Activated CD4-positive, alpha-beta T cell treated with anti-CD3 and anti-CD28 coated beads for 24 hours (primary cell): ENCODE measurements at places on chromosomes 2 and 18.

DNA sequence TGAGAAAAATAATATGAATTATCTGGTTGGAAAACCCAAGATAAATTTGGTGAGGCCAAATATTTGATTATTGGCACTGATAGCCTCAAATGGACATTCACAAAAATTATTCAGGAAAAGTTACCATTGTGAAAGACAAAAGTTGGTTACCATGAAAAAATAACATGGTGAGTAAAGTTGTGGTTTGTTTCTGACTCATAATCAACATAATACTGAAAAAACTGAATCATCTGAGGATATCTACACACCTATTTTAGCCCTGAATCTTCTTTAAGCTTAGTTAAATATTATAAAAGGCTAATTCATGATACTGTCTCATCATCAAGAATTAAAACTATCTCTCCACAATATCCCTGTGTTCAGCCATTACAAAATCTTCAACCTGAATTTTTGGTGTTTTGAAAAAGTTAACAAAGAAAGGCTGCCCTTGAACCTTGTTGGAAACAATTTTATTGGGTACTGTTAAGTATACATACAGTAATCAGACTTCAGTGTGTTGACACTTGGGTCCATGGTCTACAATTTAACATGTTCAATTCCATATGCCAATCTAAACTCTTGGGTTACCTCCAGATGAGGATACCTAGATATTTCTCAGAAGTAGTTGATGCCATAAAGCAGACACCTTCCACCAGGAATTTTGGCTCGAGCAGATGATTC, 607.5 kb upstream of the SLC39A10 start:
- no peak for DNase-seq

- no peak for DNase-seq
These were observed 123.5 kb downstream of the TANC1 start for GRCh38 chr2:159091976-159092375.

DNA sequence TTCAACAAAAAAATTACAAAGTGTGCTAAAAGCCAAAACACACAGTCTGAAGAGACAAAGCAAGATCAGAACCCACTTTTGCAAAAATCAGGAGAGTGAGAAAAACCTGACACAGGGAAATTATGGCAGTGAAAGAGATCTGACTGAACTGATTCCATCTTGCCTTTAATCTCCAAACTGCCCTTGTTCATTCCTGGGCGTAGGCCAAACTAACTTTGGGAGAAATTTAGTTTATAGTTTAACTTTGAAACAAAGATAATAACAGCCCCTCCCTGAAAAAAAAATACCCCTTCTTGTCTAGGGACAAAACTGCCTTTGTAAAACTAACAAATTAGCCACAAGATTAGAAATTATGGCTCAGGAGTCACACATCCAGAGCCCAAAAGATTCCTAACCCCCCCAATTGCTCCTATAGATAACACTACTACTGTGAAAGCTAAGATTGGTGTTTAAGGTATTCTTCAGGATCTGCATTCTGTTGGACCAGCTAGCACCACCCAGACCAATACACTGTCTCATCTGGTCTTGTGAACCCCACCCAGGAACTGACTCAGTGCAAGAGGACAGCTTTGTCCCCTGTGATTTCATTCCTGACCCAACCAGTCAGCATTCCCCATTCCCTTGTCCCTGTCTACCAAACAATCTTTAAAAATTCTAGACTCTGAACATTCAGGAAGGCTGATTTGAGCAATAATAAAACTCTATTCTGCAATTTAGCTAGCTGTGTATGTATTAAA, 226.1 kb upstream of the SH3BP4 start:
- DNase-seq, result no peak

DNA sequence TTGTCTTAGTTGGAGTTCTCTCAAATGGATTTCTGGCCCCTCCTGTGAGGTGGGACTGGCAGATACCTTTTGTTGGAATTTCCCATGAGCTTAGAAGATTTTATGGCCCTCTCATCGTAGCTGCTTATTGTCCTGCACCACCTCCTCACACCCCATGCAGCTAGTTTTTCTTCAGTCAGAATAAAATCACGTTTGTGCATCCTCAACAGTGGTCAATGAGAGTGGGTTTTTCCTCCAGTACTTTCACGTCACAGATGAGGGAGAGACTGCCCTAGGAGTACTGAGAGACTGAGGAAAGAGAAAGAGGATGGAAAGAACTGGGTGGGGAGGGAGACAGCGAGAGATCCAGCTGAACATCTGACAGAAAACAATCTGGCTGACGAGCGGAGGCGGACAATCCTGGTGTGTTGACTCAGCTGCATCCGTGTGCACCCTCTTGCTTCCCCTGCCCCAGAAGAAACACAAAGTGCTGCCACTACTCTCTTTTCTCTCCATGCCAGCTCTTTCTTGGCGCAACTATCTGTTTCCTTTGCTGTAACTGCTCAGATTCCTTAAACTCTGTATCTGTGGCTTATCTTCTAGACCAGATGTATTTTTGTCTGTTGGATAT, 7.4 kb downstream of the RAPGEF4 start:
- DNase-seq, result no peak

DNA sequence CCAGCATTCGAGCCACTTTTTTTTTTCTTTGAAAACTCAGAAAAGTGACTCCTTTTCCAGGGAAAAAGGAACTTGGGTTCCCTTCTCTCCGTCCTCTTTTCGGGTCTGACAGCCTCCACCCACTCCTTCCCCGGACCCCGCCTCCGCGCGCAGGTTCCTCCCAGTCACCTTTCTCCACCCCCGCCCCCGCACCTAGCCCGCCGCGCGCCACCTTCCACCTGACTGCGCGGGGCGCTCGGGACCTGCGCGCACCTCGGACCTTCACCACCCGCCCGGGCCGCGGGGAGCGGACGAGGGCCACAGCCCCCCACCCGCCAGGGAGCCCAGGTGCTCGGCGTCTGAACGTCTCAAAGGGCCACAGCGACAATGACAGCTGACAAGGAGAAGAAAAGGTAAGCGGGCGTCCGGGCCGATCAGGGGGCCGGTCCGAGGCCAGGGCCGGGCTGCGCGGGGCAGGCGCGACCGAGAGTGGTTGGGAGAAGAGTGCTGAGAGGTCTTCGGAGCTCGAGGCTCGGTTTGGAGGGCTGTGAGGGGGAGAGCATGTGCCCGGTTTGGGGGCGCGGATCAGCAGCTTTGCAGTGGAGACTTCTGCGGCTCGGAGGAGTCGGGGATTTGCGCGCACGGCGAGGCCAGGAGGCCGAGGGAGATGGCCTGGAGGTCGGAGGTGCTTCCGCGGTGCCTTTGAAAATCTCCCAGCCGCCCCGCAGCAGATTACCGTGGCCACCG, 502 bp downstream of the EPAS1 start:
- DNase-seq, result peak; percentile 46

DNA sequence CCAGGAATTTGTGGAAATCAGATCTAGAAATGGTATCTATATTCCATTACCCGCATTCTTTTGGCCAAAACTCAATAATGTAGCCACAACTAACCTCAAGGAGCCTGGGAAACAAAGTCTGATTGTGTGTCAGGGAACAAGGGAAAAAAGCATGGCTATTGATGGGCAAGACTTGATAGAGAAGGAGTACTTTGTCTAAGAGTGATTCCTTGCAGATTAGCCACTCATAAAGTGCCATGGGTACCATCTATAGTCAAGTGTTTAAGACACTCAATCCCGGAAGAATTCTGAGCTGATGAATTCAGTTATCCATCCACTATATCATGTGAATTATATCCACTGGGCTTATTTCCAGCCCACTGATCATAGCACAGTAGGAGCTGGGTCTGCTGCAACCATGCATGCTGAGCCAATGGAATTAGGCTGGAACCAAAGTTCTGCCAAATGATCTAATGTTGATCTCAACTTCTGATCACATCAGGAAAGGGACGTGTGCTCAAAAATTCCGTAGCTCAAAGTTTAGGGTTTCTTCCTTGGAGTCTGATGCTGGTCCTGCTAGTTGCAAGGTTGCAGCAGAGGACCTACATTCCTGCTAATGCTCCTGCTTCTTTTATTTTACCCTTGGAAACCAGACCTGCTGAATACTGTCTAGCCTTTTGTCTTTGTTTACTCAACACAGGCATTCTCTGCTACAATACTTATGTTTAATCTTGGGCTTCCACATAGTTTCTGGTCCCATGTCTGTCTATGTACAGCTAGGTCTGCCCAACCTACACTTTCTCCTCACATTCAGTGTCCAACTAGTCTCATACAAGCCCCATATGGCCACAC, 629.7 kb downstream of the IRS1 start:
- DNase-seq, result no peak

DNA sequence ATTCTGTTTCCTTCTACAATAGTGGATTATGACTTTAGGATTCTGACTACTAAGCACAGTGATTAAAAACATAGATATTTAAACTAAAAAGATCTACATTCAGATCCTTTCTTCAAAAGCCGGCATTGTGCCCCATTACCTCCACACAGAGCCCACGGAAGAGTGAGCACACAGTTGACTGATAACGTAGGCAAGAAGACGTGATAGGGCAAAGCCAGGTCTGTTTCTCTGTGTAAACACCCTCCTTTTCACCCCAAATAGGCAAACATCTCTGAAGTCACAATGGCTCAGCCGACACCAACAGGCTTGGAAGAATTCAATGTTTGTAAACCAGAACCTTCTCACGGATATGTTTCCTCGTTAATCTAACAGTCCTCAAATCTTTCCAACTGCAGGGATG, 302.9 kb downstream of the CMPK2 start:
- DNase-seq, result no peak

DNA sequence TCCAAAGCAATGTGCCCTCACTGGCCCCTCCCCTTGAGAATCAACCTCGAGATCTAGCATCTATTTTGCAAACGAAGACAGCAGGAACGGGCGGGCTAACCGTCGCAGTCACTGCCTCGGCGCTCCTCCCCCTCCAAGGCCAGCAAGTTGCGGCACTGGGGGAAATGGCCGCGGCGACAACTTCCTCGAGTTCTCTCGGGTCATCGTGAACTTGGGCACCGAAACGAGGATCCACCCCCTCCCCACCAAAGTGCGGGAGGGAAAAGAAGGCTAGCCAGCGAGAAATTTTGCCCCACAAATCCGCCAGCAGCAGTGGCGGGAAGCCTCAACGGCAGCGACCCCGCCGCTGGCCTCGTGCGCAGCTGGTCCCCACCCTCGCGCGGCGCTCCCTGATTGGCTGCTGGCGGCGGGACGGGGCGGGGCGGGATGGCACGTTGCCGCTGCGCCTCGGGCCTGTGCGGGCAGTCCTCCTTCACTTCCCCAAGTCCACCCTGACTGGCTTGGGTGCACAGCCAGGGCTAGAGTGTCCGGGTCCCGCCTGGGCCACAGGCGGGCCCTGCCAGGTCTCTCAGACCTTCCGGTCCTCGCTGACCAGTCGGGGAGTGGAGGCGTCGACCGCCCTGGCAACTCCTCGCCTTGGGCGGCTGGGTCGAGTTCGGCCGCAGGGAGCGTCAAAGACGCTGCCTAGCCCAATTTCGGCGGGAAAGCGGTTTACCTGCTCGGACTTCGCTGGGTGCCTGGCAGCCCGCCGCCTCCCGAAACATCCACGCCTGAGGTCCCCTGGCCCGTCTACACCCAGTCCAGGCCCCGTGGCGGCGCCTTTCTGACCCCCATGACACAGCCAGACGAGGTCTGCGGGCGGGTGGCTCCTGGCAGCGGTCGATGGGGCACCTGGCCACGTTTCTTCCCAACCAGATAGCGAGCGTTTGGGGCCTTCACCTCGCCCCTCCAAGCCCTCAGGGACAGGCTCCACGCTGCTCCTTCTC, at the start of gene BOLL:
BOLL (minus strand) TSS at position 364 of the 986 bp plus-strand sequence. CDS start 3,469 bp downstream, outside the sequence.
- no peak for DNase-seq

DNA sequence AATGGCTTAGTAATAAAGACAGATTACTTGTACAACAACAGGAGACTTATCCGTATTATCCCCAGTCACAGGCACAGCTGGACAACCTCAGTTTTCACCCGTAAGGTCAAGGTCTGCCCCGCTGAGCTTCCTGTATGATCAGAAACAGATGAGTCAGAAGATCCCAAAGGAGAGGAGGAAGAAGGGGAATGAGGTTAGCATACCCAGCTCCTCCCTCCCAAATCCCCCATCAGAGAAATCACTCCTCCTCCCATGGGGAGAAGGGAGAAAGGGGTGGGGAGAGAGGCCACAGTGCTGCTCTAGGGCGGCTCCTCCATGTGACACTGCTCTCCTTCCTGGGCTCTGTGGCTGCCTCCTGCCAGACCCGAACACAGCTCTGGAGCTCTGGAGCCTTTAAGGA, 53.8 kb upstream of the SPTBN1 start:
- DNase-seq, result no peak

GRCh38 chr2:135843671-135844070, 6.7 kb upstream of the LCT start:
- no peak for DNase-seq

- no peak for DNase-seq
These were observed 4.3 kb downstream of the COLEC11 start for GRCh38 chr2:3598912-3599854.

- DNase-seq, result no peak
These were observed 9.6 kb downstream of the DCDC2C start for GRCh38 chr2:3712831-3713503.

DNA sequence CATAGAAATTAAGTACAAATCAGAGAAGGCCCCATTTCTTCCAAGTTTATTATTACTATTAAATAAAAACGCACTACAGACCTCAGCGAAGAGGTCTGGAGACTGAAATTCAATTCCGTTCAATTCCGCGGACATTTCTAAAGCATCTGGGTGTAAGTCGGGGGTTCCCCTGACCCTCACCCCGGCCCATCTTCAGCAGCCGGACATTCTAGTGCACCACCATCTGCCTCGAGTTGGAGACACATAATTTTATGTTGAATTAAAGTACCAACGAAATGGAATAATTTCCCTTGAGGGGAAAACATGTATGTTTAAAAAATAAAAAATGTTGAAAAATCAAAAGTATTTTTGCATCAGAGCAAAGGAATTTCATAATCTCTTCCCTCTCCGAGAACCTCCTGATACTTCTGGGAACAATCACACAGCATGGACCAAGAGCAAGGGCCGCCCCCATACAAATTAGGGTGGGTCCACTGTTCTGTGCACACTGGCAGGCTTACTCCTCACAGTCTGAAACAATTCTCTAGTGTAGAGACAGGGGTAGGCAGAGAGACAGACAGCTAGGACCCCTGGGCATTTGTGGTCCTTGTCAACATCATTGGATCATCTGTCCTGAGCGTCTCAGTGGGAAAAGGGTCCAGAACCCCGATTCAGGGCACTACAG, 29.3 kb downstream of the MBP start:
- DNase-seq, result no peak

- no peak for DNase-seq
These were observed 33.4 kb downstream of the PUM2 start for GRCh38 chr2:20317197-20317596.

GRCh38 chr2:233358335-233358734, 4.0 kb downstream of the DGKD start:
- DNase-seq, result no peak

DNA sequence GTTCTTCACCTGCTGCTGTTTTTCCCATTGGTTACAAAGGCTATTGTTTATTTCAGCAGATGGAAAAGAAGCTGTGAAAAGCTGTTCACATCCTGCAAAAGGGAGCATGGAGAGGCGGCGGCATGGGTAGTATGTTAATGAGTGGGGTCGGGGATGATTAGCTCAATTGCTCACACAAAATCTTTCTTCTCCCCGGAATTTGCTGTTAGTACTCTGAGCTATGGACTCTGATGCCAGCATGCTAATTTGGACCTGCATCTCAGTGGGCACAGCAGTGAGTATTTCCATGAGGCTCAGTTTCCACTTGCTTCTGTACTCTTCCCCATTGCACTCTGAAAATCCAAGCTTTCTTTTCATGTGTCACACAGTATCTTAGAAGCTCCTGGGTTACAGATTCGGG, 61.6 kb downstream of the DNER start:
- no peak for DNase-seq
